ENCODE measurements at places on chromosomes 11 and 22. TPM values are rescaled to one million over a fixed set of nuclear protein-coding genes. Genes with fewer than 3 reads are reported as not detected.

Gene GSTT2B
- total RNA-seq, result 0.79 TPM

Gene IL18
- not detected for total RNA-seq

Gene PDE2A
- total RNA-seq, result 2.9 TPM

Gene CCDC188
- total RNA-seq, result 3.5 TPM

Gene LINC01488
- not detected for total RNA-seq

Gene SLC22A12
- total RNA-seq, result not detected

Gene CCDC81
- 0.87 TPM for total RNA-seq

Gene KRTAP5-8
- total RNA-seq, result not detected

Gene MRGPRX3
- not detected for total RNA-seq

Gene PLA2G6
- total RNA-seq, result 14.4 TPM
